Suppressor macrophage treated with lipopolysaccharide for 1 hour (primary cell): ENCODE measurements at places on chromosomes 11 and 22.
A peak's percentile ranks its signal among the peaks of the same experiment; 100 is the strongest.

GRCh38 chr11:75850787-75851186 lies 35.8 kb downstream of the UVRAG start:
- no peak for DNase-seq

- no peak for DNase-seq
These were observed 16.3 kb downstream of the DUSP8 start for GRCh38 chr11:1555713-1556153.

- no peak for DNase-seq
These were observed 77.6 kb downstream of the MED15 start for GRCh38 chr22:20584872-20585638.

DNA sequence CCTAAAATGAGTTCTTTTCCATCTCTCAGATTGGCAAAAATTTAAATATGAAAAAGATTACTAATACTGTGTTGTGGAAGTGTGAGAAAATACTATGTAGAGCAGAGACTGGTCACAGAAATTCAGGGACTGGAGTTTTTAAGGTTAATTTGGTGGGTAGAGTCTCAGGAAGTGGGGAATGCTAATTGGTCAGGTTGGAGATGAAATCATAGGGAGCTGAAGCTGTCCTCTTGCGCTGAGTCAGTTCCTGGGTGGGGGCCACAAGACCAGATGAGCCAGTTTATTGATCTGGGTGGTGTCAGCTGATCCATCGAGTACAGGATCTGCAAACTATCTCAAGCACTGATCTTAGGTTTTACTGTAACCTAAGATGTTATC lies 29.4 kb upstream of the TMEM86A start:
- peak; percentile 70 for DNase-seq

- DNase-seq: peak; percentile 67
These were observed 21.3 kb upstream of the PIK3IP1 start for GRCh38 chr22:31313366-31314147.
